ENCODE measurements at places on chromosomes 5 and 9.

- DNase-seq = no peak
These were observed 7.4 kb downstream of the F2RL2 start for GRCh38 chr5:76615759-76616158.

- no peak for DNase-seq
These were observed 61.5 kb upstream of the CPEB4 start for GRCh38 chr5:173826428-173827350.

DNA sequence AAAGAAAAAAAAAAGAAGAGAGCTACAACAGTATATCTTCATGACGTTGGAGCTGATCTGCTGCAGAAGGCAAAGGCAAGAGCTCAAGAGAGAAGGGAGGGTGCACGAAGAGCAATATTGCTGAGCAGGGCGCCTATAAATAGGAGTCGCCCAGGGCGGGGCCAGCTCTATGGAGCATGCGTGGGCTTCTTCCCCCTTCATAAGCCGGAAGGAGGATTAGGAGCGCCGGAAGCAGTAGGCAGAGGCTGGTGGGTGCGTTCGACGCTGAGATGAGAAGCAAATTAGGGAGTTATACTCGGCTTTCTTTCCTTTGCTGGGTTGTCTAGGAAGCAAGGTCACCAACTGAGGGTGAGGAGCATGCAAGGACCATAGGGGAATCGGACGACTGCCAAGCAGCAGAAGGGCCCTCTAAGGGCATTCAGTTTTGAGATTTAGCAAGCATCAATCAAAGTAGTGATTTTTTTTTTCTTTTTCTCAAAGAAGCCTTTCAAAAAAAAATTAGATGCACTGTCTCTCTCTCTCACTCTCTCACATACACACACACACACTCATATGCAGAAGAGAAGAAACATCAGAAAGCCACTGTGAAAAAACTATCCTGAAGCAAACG is 496.7 kb downstream of the ENC1 start:
- DNase-seq = no peak

DNA sequence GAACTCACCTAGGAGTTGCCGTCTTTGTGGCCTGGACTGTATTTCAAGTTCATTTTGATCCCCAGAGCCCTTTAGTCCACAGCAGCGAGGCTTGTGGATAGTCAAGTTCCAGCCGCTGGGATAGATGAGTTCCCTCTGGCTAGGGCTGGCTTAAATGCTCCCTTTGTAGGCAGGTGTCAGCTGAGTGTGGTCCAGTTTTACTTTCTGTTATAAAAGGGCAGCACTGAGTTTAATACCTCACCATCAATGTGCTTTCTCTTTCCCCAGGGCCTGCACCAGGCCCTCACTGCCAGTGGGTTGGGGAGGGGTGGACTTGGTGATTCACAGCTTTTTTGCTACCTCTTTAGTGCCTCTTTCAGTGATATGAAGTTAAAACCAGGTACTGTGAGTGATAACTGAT is 188.2 kb downstream of the SLCO4C1 start:
- DNase-seq = no peak
